ENCODE measurements at places on chromosomes 16 and 17.

DNA sequence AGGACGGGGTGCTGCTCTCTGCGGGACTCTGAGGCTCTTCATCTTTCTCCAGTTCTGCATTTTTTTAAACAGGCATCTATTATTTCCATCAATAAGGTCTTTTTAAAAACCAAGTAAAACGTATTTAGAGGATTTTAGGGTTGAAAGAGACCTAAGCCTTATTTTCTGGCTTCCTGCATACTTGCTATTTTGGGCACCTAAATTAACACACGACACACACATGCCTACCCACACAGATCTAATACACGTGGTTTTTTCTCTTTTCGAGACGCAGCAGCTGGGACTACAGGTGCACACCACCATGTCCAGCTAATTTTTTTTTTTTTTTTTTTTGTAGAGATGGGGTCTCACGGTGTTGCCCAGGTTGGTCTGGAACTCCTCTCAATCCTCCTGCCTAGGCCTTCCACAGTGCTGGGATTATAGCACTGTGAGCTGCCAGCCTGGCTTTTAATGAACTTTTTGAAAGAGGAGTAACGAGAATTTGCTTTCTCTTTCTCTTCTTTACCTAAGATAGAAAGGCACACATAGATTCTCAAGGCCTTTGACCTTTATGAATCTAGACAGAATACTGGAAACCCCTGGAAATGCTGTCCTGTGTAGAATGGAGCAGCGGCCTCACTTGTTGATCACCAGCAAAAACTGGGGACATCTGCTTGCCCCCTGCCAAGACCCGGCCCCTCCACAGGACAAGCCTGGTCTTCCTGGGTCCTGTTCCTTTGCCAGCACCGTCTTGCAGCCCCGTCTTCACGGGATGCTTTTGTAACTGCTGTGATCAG lies 13.8 kb downstream of the DNAAF8 start:
- ATAC-seq: no peak

- ATAC-seq: no peak
Observed at GRCh38 chr16:3590736-3591435, 13.7 kb upstream of the NLRC3 start.

DNA sequence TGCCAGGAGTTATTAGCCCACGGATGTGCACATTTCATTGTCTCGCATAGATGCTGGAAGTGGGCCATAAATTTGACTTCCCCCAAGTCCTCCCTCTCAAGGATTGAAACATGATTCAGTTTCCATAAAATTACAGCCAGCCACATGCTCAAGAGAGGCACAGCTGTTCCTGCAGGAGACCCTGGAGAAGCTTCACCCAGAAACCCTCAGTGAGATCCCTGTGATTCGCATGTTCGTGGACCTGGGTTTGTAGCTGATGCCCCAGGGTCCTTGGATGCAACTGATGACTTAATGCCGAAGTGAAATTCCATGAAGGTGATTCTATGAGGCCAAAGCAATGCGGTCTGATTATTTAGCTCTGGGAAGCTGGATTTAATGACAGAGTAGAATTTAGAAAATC lies 24.7 kb upstream of the AQP8 start:
- no peak for ATAC-seq

DNA sequence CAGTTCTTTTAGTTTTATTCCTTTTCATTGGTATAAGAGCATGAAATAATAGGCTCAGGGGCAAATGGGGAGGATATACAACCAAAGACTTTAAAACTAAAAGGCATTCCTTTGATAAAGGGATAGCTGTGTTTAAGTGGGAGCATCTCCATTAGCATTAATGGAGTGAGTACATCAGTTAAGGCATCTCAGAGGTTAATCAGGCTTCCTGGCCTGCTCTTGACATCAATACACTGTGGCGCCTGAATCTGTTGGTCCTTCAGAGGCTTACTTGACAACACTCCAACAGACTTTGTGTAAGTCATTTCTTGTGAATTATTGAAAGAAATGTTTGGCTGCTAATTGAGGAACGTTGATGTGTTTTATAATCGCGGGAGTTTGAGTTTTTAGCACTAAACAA lies 230.7 kb downstream of the BCAS3 start:
- no peak for ATAC-seq

- ATAC-seq: no peak
Observed at GRCh38 chr17:57918017-57918895, 37.0 kb downstream of the CUEDC1 start.

DNA sequence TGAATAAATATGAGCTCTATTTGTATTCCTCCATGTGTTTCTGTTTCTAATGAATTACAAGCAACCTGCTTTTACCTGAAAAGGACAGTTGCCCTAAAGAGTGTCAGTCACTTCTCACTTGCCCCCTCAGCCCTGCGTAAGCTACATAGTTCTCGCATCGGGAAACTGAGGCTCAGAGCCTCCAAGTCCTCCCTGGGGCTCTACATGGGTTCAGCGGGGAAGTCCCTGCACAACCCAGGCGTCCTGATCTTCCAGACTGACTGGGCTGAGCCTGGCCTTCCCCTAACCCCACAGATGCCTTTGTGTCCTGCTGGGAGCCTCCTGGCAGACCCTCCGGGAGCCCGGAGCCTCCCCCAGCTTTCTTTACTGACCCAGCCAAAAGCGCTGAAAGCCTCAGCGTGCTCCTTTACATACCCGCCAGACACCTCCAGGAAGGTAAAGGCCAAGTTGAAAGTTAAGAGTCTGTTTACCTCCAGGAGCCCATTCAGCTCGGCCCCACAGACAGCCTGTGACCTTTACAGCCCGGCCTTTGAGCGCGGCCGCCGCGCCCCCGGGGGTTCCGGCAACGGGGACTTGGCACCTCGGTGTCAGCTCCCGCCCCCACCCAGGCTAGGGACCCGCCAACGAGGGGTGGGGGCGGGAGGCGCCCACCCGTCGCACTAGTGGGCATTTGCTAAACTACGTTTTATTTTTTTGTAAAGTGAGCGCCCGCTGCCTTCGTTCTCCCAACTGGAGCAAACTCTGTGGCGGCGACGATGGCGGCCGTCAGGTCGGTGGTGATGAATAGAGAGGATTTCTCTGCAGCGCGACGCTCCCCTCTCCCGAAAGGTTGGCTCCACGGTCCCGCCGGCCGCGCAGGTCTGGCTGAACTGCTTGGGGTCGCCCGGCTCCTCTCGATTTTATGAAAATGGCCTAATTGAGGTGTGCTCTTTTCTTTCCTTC lies 4.4 kb upstream of the HOXB13 start:
- no peak for ATAC-seq

DNA sequence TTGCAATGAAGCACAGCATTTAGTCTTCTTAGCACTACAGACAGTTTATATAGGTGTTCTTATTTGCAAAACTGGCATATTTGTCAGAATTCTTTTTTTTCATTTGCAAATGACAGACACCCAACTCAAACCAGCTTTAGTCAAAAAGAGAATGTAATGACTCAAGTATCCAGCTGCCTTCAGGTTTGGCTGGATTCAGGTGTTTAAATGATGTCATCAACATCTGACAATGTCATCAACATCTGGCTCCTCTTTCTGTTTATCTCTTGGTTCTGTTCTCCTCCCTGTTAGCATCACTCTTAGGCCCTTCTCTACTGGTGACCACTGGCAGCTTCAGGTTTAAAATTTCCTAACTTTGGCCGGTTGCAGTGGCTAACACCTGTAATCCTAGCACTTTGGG lies 18.9 kb downstream of the TMC5 start:
- peak; percentile 39 for ATAC-seq

GRCh38 chr16:820748-821147 lies 20.2 kb upstream of the GNG13 start:
- ATAC-seq: no peak

GRCh38 chr16:72458035-72458434 lies 286.1 kb upstream of the PMFBP1 start:
- no peak for ATAC-seq

GRCh38 chr16:67412294-67412693 lies 4.0 kb downstream of the ZDHHC1 start:
- no peak for ATAC-seq

- ATAC-seq: no peak
Observed at GRCh38 chr16:52964290-52964689, 88.4 kb downstream of the CHD9NB start.

GRCh38 chr17:16298140-16298662 lies 55.1 kb downstream of the CENPV start:
- no peak for ATAC-seq

DNA sequence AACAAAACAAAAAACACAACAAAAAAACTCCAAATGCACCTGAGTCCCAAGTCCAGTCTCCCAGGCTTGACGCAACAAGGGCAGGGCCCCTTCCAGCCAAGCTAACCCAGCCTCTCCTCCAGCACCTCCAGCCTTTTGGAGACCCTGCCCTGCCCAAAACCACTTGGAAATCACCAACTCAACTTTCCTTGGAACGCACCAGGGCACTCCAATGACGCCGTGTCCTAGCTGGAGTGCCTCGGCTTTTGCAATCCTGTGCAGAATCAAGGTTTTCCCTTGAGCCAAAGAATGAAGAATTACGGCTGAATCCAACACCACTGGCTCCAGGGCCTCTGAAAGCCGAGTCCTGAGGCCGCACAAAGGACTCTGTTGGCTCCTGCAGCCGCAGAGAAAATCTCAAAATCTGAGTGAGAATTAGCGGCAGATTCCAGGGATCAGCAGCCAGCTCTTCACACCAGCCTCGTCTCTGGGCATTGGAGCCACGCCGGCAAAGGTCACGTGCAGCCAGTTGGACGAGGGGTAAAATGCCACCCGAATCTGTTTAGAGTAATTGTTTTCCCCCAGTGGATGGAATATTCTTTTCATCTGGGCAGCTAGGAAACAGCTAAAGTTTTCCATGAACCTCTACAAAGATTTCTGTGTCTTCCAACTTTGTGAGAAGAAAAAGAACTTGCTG lies 9.7 kb upstream of the BAIAP2 start:
- ATAC-seq: no peak

GRCh38 chr17:73343168-73343634 lies 31.4 kb upstream of the CDC42EP4 start:
- no peak for ATAC-seq

DNA sequence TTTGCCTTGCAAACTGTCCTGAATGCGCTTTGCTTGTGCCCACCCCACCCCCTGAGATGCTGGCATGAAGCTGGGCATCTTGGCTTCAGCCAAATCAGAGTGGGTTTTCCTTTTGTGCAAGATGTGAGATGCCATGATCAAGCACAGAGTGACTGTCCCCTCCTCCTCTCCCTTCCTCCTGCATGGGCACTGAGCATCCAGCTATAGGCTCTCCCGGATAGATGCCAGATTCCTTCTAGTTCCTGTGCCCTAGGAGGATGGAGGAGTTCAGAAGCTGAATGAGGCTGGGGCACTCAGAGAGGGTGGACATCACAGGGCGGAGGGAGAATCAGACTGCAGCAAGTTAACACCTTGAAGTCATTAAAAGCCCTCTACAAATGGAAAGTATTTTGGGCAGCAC lies 384.1 kb upstream of the CCL2 start:
- no peak for ATAC-seq

GRCh38 chr16:69544088-69544487 lies 21.7 kb upstream of the NFAT5 start:
- ATAC-seq: no peak

- ATAC-seq: no peak
Observed at GRCh38 chr16:3734758-3735221, 17.5 kb upstream of the TRAP1 start.

- ATAC-seq: no peak
Observed at GRCh38 chr17:82718986-82719685, 2.6 kb downstream of the FN3KRP start.

GRCh38 chr16:11742093-11742535 lies 543 bp downstream of the TXNDC11 start:
- ATAC-seq: peak; percentile 33

- no peak for ATAC-seq
Observed at GRCh38 chr17:9402590-9403199, 172.9 kb downstream of the STX8 start.

DNA sequence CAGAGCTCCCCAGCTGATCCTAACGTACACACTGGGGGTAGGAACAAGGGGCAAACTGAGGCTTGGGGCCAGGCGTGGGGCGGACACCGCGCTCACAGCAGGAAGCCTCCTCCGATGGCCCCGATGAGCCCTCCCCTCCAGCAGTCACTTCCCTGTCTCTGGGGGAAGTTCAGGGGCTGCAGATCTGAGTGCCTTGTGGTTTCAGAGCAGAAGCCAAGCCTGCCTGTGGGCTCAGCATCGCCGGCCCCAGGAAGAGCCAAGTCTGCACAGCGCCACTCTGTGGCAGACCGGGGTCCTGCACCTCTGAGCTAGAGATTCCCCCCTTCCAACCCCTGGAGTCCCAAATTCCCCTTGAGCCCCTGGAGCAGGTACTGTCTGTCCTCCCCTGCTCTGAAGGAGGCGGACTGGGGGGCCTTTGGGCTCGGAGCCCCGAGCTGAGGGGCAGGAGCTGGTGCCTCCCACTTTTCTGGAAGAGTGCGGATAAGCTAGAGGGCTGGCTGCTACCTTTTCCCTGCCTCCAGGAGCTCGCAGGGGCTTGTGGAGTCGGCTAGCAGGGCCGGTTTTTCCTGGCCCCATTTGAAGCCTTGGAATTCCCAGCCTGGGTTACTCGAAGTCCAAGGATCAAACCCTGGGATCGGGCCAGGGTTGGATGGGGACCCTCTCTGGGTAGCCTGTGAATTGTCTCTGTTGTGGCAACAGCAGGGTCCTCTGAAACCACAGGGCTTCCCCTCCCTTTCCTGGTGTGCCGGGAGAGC lies 2.9 kb downstream of the GSE1 start:
- peak; percentile 23 for ATAC-seq

DNA sequence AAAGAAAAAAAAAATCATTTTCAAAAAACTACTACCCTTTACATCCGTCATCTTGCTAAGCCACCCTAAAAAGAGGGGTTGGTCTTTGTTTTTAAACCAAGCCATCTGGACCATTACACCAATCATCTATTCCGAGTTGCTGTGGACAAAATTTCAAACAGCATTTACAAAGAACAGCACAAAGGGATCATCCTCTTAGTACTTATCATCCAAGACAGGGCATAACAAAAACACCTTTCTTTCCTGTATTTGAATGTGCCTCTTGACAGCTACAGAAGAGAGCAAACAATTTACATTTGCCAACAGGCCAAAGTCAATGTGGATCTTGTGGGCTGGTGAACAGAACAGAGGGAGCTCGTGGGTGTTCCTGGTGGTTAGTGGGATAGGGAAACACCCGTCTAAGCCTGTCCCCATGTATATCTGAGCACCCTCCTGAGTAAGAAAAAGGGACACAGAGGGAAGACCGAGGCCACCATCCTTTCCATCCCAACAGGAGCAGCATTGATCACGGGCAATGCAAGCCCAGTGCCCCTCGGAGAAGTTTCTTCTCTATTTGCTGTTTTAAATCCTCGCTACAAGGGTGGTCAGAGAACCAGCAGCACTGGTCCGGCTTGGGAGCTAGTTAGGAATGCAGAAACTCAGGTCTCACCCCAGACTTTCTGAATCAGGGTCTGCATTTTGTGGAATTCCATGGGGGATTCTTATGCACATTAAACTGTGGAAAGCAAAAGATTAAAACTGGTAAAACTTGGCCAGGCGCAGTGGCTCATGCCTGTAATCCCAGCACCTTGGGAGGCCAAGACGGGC lies 1.9 kb downstream of the SLC39A11 start:
- ATAC-seq: no peak

- ATAC-seq: peak; percentile 50
Observed at GRCh38 chr17:8859027-8859803, 8.3 kb downstream of the PIK3R6 start.

- no peak for ATAC-seq
Observed at GRCh38 chr16:56667581-56668571, at the start of gene MT1G. Gene MT1G (minus strand): TSS chr16:56668065. CDS start chr16:56667993, 72 bp downstream.
